CD4-positive, alpha-beta T cell (primary cell): ENCODE measurements at places on chromosomes 2 and 18. TPM values are rescaled to one million over a fixed set of nuclear protein-coding genes. Genes with fewer than 3 reads are reported as not detected.

DNA sequence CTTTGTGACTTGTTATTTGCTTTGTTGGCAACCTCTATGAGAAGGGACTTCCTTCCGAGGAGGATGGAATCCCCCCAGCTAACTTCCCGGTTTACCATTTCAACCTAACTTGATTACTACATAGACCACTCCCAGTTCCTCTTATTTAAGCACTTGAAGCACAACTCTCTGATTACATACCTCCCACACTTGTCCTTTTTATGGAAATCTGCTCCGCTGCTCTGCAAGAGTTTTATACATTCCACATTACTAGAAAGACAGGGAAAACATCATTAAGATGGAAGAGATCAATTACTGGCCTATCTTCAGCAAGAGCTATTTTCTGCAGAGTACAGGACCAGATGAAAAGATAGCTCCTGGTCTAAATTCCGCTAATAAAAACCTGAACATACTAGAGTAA is 160.0 kb upstream of the PGAP1 start:
- DNase-seq: no peak
- H3K4me3 ChIP-seq: no peak overlapping the region
- peaks cover 3% of the 10 kb centered on the region for H3K4me1 ChIP-seq
- H3K27ac ChIP-seq: no peak overlapping the region
- H3K27me3 ChIP-seq: no peaks in the 10 kb centered on the region

- H3K27me3 ChIP-seq: no peaks in the 10 kb centered on the region
- H3K36me3 ChIP-seq: peaks cover 28% of the 10 kb centered on the region
- DNase-seq: peak; percentile 8
- H3K4me1 ChIP-seq: peaks cover 41% of the 10 kb centered on the region
- H3K27ac ChIP-seq: peak overlapping the region; percentile 59
Measured at GRCh38 chr2:119366161-119366648, 429 bp downstream of the C2orf76 start.

GRCh38 chr2:9518780-9519179 is 36.9 kb downstream of the ADAM17 start:
- no peak for DNase-seq
- H3K36me3 ChIP-seq: peaks cover 77% of the 10 kb centered on the region
- H3K27me3 ChIP-seq: no peaks in the 10 kb centered on the region
- no peak overlapping the region for H3K4me3 ChIP-seq

DNA sequence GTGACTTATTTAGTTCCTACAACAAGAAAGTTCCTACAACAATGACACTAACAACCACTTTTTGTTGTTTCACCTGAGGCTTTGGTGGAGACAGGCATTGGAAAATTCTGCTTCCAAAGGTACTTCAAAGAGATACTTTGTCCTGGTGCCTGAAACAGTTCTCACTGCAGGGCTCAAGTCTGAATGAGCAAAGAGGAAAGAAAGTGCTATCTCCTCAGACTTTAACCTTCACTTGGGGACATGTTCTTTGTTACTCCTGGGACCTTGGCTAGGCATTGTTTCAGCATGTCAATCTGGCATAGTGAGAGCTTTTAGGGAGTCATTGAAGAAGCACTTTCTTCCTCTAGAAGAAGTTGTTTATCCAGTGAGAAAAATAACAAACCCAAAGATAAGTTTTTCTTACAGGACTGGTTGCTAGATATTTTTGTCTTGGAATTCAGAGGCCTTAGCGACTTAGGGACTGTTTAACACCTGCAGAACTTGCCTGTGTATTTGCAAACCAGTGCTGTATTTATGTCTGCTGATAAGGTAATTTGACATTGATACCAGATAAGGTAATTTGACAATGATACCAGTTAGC is 12.2 kb downstream of the MDH1 start:
- no peaks in the 10 kb centered on the region for H3K27me3 ChIP-seq
- H3K36me3 ChIP-seq: peaks cover 75% of the 10 kb centered on the region
- DNase-seq: no peak

DNA sequence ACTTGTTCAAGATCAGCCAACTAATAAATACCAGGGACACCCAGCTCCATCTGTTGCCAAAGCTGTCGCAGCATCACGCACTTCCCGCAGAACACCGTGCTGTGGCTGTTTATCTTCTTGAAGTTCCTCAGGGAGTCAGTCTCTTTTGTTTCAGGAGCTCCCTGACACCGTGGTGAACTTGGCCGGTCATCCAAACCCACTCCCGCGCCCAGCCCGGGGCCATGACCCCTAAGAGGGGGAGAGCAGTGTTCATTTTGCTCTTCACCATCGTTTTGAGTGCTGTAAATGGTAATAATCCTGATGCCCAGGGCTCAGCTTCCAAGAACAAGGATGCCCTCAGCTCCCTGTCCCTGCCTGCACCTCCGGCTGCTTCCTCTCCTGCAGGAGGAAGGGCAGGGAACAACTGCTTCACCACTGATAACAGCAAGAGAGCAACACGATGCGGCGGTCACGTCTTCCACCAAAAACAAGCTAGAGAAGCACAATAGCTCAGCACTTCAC is 131.4 kb downstream of the SEPTIN10 start:
- no peaks in the 10 kb centered on the region for H3K36me3 ChIP-seq
- no peak overlapping the region for H3K4me3 ChIP-seq

DNA sequence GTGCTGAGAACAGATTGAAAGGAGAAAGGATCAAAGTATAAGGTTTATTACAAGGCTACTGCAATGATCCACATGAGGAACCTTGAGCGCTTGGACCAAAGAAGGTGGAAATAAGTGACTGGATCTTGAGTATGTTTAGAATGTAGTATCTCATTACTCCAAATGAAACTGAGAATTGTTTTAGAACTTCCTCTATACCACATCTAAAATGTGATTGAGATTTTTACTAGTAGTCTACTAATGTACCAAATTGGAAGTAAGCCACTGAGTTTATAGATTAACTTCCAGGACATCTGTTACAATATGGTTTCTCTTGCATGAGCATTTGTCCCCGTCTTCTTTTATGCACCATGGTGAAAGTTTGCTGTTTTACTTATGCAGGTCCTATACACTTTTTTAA is 300.5 kb downstream of the SUCLG1 start:
- no peaks in the 10 kb centered on the region for H3K27me3 ChIP-seq
- H3K36me3 ChIP-seq: no peaks in the 10 kb centered on the region
- H3K27ac ChIP-seq: no peak overlapping the region
- DNase-seq: no peak
- H3K4me1 ChIP-seq: no peaks in the 10 kb centered on the region

- no peak overlapping the region for H3K4me3 ChIP-seq
- H3K27me3 ChIP-seq: no peaks in the 10 kb centered on the region
- no peaks in the 10 kb centered on the region for H3K36me3 ChIP-seq
- no peak overlapping the region for H3K27ac ChIP-seq
Measured at GRCh38 chr2:112924360-112924759, 13.4 kb downstream of the IL37 start.

GRCh38 chr18:77464917-77465316 is 215.3 kb downstream of the GALR1 start:
- no peak overlapping the region for H3K27ac ChIP-seq
- H3K4me1 ChIP-seq: no peaks in the 10 kb centered on the region
- H3K36me3 ChIP-seq: no peaks in the 10 kb centered on the region

- no peaks in the 10 kb centered on the region for H3K4me1 ChIP-seq
- DNase-seq: no peak
- no peak overlapping the region for H3K4me3 ChIP-seq
- H3K36me3 ChIP-seq: peaks cover 13% of the 10 kb centered on the region
- H3K27me3 ChIP-seq: no peaks in the 10 kb centered on the region
Measured at GRCh38 chr2:24899361-24899910, 20.6 kb downstream of the ADCY3 start.

DNA sequence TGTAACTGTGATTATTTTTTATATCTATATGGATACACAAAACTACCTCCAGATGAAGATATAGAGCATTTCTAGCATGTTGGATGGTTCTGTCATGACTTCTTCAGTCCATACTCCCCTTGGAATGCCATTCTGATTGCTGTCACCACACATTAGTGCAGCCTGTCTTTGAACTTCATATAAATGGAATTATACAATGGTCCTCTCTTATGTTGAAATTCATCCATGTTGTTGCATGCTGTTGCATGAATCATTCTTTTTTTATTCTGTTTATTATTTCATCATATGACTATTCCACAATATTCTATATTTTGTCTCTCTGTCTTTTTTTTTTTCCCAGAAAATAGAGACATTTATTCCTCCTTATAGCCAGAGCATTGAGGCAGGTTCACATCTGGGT is 74.1 kb downstream of the OSBPL6 start:
- no peaks in the 10 kb centered on the region for H3K27me3 ChIP-seq
- H3K36me3 ChIP-seq: no peaks in the 10 kb centered on the region
- DNase-seq: no peak
- H3K4me3 ChIP-seq: no peak overlapping the region
- no peak overlapping the region for H3K27ac ChIP-seq
- H3K4me1 ChIP-seq: no peaks in the 10 kb centered on the region

GRCh38 chr2:46813680-46814079 is 101.9 kb downstream of the MCFD2 start:
- no peak overlapping the region for H3K27ac ChIP-seq
- no peak for DNase-seq
- H3K36me3 ChIP-seq: no peaks in the 10 kb centered on the region
- no peaks in the 10 kb centered on the region for H3K4me1 ChIP-seq
- no peak overlapping the region for H3K4me3 ChIP-seq

- no peak overlapping the region for H3K27ac ChIP-seq
- no peak for DNase-seq
- H3K36me3 ChIP-seq: no peaks in the 10 kb centered on the region
- peaks cover 3% of the 10 kb centered on the region for H3K27me3 ChIP-seq
- H3K4me3 ChIP-seq: no peak overlapping the region
- no peaks in the 10 kb centered on the region for H3K4me1 ChIP-seq
Measured at GRCh38 chr2:65660340-65660739, 227.9 kb upstream of the SPRED2 start.

GRCh38 chr2:132420816-132421805 is 4.5 kb downstream of the GPR39 start:
- H3K36me3 ChIP-seq: no peaks in the 10 kb centered on the region
- H3K4me3 ChIP-seq: no peak overlapping the region
- peaks cover 5% of the 10 kb centered on the region for H3K27me3 ChIP-seq
- no peaks in the 10 kb centered on the region for H3K4me1 ChIP-seq

GRCh38 chr2:129061069-129061768 is 742.6 kb upstream of the HS6ST1 start:
- H3K36me3 ChIP-seq: no peaks in the 10 kb centered on the region
- DNase-seq: no peak
- no peaks in the 10 kb centered on the region for H3K4me1 ChIP-seq
- H3K27ac ChIP-seq: no peak overlapping the region
- no peaks in the 10 kb centered on the region for H3K27me3 ChIP-seq

GRCh38 chr18:13216092-13216582 is 2.4 kb upstream of the LDLRAD4 start:
- no peak overlapping the region for H3K27ac ChIP-seq
- H3K4me1 ChIP-seq: peaks cover 27% of the 10 kb centered on the region
- no peaks in the 10 kb centered on the region for H3K27me3 ChIP-seq
- H3K36me3 ChIP-seq: no peaks in the 10 kb centered on the region
- peak; percentile 53 for DNase-seq

DNA sequence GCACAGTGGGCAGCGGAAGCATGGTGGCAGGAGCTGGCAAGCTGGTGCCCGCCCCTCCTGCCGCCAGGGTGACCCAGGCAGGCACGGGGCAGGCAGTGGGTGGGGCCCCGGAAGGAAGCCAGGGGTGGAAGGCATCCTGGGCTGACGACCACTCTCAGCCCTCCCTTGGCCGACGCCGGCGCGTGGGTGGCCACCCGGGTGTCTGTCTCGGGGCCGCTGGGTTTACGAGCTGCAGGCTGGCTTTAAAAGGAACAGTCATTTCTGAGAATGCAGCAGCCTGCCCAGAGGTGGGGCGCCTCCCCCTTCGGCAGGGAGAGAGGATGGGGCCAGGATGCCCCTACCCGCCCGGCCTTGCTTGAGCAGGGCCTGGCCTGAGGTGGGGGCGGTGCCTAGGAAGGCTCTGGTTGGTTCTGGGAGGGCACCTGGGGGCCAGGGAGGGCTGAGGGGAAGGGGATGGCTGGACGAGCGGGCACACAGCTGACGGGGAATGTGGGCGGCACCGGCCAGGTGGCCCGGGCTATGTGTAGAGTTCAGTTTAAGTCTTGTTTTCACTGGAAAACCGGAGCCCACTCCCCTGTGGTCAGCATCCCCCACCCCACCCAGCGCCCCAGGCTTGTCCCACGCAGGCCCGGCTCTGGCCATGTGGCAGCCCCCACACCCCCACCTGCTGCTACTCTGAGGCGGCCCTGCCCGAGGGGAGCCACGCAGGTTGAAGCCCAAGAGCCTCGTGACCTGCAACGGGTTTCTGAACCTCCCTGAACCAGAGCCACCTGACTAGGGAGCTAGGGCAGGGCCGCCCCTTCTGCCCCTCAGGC is 6.3 kb downstream of the BOK start:
- H3K36me3 ChIP-seq: no peaks in the 10 kb centered on the region
- H3K4me1 ChIP-seq: peaks cover 1% of the 10 kb centered on the region
- no peak for DNase-seq
- no peak overlapping the region for H3K4me3 ChIP-seq
- peaks cover 10% of the 10 kb centered on the region for H3K27me3 ChIP-seq

DNA sequence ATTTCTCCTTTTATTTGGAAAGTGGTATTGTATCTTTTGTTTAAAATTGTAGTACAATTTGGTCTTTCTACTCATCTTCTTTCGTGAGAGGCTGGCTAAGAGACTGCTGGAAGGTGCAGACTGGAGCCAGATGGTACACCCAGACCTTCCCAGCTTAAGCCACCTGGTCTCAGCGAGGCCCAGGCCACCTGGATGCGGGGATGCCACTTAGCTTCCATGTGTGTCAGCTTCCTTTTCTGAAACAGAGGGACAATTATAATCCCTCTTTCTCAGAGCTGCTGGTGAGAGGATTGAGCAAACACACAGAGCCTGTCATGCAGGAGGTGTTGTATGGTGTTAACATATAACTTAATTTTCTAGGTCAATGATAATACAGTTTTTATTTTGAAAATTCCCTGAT is 17.4 kb downstream of the FARP2 start:
- DNase-seq: no peak
- H3K27ac ChIP-seq: no peak overlapping the region
- H3K4me1 ChIP-seq: no peaks in the 10 kb centered on the region
- no peaks in the 10 kb centered on the region for H3K36me3 ChIP-seq
- H3K27me3 ChIP-seq: no peaks in the 10 kb centered on the region
- H3K4me3 ChIP-seq: no peak overlapping the region

GRCh38 chr2:187422282-187422681 is 25.8 kb downstream of the CALCRL start:
- H3K4me1 ChIP-seq: no peaks in the 10 kb centered on the region
- no peaks in the 10 kb centered on the region for H3K27me3 ChIP-seq
- no peaks in the 10 kb centered on the region for H3K36me3 ChIP-seq
- no peak overlapping the region for H3K4me3 ChIP-seq
- no peak overlapping the region for H3K27ac ChIP-seq

GRCh38 chr18:44046376-44046975 is 634.2 kb upstream of the SETBP1 start:
- H3K27me3 ChIP-seq: no peaks in the 10 kb centered on the region
- no peak for DNase-seq
- H3K4me3 ChIP-seq: no peak overlapping the region
- no peak overlapping the region for H3K27ac ChIP-seq

- H3K36me3 ChIP-seq: peaks cover 73% of the 10 kb centered on the region
- no peak overlapping the region for H3K27ac ChIP-seq
- no peaks in the 10 kb centered on the region for H3K27me3 ChIP-seq
- no peak for DNase-seq
- H3K4me3 ChIP-seq: no peak overlapping the region
Measured at GRCh38 chr18:2914185-2914880, 67.5 kb downstream of the EMILIN2 start.

Gene DARS1
- 38.2 TPM for total RNA-seq

Gene NT5C1B
- not detected for total RNA-seq

Gene UGT1A3
- total RNA-seq: not detected

Gene TXNL1
- total RNA-seq: 41.6 TPM

Gene SLC9A2
- total RNA-seq: not detected

Gene SCN1A
- not detected for total RNA-seq

Gene ANKRD62
- not detected for total RNA-seq

Gene SCN9A
- 0.14 TPM for total RNA-seq

Gene CFAP221
- not detected for total RNA-seq

Gene SPDYA
- total RNA-seq: 12.7 TPM

Gene C2orf15
- total RNA-seq: 2.1 TPM

Gene NOL4
- total RNA-seq: not detected

Gene ALPP
- total RNA-seq: not detected
